ENCODE measurements at places on chromosomes 2 and 18.
A peak's percentile ranks its signal among the peaks of the same experiment; 100 is the strongest.

DNA sequence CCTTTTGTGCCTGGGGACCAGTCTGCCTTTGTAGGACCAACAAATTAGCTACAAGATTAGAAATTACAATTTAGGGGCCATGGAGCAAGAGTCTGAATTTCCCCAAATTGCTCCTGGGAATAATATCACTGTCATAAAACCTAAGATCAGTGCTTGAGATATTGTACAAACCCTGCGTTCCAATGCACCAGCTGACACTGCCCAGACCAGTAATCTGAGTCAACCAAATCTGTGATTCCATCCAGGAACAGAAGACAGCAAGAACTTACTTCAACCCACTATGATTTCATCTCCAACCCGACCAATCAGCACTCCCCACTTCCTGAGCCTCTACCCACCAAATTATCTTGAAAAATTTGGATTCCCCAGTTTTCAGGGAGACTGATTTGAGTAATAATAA is 1305.0 kb upstream of the NRXN1 start:
- peak; percentile 35 for DNase-seq

GRCh38 chr2:240123821-240124650 is 12.1 kb downstream of the COPS9 start:
- no peak for DNase-seq

DNA sequence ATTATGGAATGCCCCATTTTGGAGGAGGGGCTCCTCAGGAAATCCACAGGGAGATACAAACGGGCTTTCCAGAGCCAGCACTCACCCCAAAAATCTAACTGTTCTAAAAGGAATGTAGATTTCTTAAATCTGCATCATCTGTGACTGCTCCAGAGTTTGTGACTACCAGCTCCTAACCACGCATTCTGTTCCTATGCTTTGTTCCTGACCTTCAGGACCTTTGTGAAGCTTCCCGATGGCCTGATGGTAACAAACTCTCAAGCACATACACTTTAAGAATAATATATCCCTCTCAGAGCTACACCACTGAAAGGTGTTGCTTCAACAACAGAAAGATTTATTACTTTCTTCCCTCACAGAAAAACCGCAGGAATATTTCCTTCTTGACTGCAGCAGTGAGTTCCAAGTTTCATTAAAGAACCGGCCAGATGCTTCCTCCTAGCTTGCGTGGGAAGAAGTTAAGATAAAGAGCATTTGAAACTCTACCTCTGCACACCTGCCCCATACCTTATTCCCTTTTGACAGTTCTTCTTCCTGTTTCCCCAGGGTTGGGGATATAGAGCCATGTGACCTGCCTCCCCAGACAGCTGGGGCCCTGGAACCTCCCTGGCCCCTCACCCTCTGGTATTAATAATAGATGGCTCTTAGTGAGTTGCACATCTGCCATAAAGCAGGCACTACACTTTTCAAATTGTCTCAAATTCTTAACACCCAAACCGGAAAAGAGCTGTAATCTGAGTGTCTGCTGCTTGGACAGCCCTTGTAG is 40.2 kb upstream of the EML4 start:
- no peak for DNase-seq

- no peak for DNase-seq
Measured at GRCh38 chr2:230991598-230991997, 4.3 kb upstream of the SPATA3 start.

DNA sequence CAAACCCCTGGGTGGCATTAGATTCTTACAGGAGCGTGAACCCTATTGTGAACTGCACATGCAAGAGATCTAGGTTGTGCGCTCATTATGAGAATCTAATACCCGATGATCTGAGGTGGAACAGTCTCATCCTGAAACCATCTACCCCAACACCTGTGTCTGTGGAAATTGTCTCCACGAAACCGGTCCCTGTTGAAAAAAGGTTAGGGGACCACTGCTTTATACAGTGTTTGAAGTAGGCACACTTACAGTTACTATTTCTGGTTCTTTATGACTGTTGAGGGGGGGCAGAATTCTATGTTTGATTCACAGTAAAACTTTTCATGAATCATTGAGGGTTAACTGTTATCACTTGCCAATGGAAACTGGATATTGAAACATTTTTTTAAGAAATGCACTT is 72.0 kb downstream of the RIF1 start:
- DNase-seq: no peak

DNA sequence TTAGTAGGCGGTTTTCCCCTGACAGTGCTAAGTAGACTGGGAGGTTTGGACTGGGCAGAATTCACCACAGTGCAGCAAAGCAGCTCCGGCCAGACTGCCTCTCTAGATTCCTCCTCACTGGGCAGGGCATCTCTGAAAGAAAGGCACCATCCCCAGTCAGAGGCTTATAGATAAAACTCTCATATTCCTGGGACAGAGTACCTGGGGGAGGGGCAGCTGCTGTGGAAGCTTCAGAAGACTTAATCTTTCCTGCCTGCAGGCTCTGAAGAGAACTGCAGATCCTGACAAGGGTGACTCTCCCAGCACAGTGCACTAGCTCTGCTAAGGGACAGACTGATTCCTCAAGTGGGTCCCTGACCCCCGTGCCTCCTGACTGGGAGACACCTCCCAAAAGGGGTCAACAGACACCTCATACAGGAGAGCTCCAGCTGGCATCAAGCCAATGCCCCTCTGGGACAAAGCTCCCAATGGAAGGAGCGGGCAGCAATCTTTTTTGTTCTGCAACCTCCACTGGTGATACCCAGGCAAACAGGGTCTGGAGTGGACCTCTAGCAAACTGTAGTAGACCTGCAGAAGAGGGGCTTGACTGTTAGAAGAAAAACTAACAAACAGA is 266.8 kb upstream of the CRIM1 start:
- peak; percentile 31 for DNase-seq

GRCh38 chr2:165967746-165968145 is 14.2 kb upstream of the TTC21B start:
- DNase-seq: no peak

DNA sequence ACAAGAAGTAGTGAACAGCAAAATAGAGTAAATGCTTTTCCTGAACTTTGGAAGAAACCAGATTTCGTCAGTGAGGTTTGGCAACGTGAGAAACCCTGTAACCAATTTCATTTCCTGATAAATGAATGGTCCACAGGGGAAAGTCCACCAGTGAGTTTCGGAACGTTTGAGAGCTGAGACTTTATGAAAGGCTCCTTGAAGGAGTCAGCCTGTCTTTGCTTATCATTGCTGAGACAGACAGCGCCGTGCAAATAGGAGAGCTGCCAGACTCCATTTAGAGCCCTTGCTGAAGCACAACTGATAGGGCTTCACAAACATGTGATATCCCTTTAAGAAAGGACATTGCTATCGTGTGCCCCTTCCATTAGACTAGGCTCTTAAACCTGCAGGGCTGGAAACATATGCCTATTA is 121.8 kb upstream of the SMAD7 start:
- no peak for DNase-seq

- DNase-seq: no peak
Measured at GRCh38 chr2:35298493-35298892, 1057.1 kb upstream of the CRIM1 start.

DNA sequence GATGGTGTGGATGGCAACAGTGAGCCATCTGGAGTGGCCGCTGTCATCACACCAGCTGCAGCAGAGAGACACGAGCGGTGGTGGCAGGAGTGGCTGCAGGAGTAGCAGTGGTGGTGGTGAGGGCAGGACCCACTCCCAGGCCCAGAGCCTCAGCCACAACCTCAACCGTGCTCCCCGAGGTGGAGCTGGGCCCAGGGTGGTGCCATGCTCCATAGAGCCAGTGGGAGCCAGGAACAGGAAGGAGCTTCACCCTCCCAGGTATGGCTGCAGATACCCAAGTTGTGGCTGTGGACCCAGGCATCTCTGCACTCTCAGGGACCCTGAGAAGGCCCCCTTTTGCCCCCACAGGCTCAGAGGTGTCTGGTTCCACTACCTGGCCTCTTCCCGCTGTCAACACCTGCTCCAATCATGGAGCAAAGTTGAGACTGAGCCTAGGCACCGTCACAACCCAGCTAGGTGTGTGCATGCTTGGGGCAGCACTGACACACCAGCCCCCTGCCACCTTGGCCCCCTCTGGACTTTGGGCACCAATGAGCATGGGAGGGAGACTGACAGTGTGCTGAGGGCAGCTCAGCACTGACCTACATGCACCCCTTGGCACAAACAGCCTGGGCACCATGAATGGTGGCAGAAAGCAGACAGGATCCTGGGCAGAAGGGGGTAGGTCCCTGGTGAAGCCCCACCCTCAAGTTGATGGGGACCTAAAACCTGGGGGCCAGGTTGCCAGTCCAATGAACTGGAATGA is 188.9 kb downstream of the NDUFA10 start:
- DNase-seq: no peak

DNA sequence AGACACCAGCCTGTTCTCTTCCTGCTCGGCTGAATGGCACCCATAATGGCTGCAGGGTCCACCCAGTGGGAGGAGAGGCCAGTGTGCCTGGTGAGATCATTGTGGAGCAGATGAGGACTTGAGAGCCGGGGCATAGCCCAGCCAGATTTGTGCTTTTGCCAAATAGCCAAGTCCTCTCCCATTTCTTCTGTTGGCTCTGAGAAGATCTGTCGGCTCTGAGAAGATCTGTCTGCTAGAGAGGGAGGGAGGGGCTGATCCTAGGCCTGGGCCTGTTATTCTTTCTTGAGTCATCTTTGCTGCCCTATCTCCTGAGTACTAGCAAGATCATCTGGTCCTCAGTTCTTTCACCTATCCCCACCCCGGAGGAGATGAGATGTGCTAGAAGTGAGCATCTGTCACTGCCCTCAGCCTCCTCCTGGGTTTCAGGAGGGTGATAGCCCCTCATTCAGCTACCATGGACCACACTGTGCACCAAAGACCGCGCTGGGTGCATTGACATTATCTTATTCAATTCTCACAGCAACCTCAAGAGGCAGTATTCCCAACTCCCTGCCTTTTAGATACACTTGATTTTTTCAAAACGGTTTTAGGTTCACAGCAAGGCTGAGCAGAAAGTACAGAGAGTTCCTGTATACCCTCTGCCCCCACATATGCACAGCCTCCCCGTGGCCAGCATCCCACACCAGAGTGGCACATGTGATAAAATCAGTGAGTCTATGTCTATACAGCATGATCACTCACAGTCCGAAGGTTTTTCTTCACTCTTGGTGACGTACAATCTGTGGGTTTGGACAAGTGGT is 98.6 kb downstream of the CAPN13 start:
- no peak for DNase-seq

GRCh38 chr18:72412927-72413326 is 131.2 kb downstream of the CBLN2 start:
- DNase-seq: no peak

GRCh38 chr2:78125042-78125441 is 602.9 kb upstream of the LRRTM4 start:
- no peak for DNase-seq

GRCh38 chr2:52368141-52368540 is 1336.2 kb upstream of the NRXN1 start:
- no peak for DNase-seq

DNA sequence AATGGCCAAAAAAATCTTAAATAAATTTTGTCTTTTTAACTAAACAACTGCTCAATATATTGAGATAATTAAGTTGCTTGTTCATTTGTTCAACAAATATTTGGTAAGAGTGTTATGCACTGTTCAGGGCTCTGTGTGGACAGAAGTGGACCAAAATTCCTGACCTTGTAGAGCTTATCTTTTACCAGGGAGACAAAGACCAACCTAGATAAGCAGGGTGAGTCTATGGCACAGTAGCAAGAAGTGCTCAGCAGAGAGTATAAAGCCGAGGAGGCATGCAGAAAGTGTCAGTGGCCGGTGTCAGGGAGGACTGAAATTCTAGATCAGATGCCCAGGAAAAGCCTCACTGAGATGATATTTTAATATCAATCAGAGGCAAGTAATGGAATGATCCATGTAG is 2.6 kb downstream of the RAB27B start:
- no peak for DNase-seq

- DNase-seq: peak; percentile 67
Measured at GRCh38 chr2:230885463-230886130, 20.9 kb downstream of the ITM2C start.

DNA sequence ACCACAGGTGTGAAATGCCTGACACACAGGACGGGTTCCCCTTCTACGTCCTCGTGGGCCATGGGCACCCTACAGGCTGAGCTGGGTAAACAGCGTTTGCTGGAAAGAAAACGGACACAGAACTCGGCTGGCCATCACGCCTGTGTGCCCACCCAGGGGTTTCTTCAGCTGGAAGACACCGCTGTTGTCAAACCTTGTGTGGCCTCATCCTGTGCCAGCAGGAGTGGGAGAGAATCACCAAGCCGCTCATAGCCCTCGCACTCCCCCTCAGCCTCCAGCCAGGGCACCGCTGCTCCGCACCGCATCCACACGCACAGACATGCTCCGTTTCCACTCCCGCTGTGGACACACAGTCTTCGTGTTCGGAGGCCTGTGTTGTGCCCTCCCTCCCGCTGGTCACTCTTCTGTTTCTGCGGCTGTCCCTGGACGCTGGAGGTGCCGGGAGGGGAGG is 161.4 kb downstream of the PXDN start:
- DNase-seq: no peak

DNA sequence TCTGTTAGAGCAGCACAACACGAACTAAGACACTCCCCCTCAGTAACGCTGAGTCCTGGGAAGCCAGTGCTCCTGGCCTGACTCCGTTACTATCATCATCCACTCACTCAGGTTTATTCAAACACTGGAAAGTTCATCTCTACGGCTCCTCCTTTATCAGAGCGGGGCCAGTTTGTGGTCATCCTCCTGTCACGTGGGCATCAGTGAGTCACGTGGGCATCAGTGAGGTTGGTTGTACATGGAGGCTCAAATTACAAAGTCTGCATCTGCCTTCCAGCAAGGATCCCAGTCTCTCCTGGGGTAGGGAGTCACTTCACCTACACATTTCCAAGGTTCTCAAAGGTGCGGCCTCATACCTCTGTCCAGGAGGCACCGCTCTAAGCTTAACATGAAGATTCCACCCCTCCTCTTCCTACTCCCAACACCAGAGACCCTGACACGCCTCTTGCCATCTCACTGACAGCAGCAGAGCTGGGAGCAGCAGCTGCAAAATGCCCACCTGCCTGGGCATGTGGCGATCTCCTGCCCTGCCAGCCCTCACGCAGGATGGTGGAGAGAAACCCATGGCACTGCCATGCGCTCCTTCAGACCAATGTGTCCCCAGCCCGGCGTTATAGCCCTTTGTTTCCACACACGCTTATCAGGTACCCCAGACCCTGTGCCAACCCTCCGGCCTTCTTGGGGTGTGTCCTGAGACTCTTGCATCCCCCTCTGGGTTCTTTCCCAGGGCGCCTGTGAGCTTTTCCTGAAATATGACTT is 99.2 kb upstream of the PTPRM start:
- DNase-seq: peak; percentile 21

GRCh38 chr2:162318328-162319180 is at the start of gene IFIH1:
Gene IFIH1 (minus strand): TSS chr2:162318684. CDS start chr2:162318307, 377 bp downstream.
- DNase-seq: peak; percentile 66

DNA sequence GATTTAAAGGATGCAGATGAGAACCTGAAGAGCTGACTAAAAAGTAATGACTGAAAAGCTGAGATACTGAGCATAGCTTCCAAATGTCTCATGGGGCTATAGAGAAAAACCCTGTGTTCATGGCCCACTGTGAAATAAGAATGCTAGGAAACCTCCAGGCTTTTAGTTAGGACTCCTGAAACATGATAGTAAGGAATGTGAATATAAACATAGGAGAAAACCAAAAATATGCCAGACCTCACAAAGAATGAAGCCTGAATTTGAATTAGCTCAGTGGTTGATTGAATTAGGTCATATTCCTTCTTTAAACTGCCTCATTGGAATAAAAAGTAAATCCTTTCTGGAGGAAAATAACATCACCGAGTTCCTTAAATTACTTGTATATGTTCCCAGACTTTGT is 194.5 kb upstream of the NXPH2 start:
- DNase-seq: no peak

- no peak for DNase-seq
Measured at GRCh38 chr2:34003795-34004194, 404.7 kb upstream of the FAM98A start.
